Renal pelvis (tissue), 12 donors: ENCODE measurements at places on chromosomes 3 and 15. TPM values are rescaled to one million over a fixed set of nuclear protein-coding genes. Genes with fewer than 3 reads are reported as not detected.

DNA sequence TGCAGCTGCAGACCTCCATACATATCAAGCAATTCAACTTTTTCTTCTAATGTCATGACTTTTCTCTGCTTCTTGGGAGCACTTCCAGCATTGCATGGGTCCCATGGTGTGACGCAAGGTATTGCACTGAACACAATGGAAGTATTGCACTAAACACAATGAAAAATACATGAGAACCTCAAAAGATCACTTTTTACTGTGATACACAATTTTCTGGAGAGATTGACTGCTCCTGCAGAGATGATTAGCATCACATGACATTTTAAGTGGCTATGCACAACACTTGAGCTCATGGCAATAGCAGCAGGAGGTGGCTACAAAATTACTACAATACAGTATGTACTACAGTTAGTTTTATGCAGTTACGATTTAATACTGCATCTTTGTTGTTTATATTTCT is 113.5 kb upstream of the BHLHE40 start:
- no peak for DNase-seq

GRCh38 chr3:32056559-32057290 is 49.7 kb upstream of the GPD1L start:
- DNase-seq = no peak

The SPESP1 gene
- 6.0 TPM for polyA plus RNA-seq

DNA sequence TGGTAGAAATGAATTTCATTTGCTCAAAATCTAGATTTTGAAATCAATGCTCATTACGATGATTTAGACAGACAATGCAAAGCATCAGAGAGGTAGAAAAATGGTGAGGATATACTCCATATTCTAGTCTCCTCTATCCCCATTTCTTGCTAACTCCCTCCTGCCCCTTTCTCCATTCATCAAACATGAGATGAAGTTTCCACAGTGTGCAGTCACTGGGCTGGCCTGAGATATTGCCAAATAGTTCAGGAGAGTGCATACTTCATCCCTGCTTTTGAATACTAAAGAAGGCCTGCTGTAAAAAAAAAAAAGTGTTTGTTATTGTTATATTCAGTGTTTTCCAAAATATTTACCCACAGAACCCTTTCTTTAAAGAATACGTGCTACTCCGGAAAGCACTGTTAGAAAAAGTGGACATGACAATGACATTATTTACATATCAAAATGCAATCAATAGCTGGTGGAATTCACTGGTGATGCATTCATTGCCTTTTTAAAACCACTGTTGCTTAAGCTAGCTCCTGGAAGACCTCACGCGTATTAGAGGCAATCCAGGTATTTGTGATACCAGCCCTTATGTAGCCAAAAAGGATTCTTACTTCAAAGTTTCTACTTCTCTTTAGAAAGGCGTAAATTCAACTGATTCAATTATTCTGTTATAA is 247.6 kb upstream of the SOX2 start:
- no peak for DNase-seq

DNA sequence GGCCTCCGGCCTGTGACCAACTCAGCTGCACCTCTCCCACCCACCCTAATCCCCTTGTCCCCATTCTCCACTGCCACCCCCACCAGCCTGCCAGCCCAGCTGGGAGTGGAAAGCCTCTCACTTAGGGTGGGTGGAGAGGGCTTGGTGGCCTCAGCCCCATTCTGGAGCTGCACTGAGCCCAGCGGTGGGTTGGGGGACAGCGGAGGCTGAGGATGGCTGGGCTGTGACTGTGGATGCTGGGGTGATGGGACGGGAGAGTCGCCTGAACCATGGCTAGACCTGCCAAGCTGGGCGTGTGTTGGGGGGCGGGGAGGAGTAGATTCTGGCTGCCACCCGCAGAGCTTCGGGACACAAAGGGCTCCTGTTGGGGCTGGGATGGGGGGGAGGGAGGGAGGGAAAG is 1.8 kb downstream of the CLCN2 start:
- DNase-seq = no peak

DNA sequence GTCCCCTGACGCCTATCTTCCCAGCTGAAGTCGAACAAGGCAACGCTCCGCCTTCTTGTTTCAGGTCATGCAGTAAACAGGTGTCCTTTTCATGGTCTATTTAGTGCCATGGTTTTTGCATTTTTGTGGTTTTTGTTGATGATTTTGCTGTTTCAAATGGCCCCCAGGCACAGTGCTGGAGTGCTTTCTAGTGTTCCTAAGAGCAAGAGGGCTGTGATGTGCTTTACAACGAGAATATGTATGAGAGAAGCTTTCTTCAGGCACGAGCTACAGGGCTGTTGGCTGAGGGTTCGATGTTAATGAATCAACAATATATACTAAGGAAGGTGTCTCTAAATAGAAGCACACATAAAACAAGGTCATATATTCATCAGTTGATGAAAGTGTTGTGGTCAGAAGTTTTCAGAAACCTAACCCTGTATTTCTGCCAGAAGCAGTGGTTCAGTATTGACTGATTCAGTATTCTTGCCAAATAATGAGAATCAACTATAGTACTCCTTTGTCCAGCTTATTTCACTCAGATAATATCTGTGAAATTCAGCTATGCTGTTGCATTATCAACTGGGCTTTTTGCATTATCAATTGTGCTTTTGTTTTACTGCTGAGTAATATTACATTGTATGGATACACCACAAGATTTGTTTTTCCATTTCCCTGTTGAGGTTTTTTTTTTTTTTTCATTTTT is 18.5 kb downstream of the LIMD1 start:
- DNase-seq = no peak

DNA sequence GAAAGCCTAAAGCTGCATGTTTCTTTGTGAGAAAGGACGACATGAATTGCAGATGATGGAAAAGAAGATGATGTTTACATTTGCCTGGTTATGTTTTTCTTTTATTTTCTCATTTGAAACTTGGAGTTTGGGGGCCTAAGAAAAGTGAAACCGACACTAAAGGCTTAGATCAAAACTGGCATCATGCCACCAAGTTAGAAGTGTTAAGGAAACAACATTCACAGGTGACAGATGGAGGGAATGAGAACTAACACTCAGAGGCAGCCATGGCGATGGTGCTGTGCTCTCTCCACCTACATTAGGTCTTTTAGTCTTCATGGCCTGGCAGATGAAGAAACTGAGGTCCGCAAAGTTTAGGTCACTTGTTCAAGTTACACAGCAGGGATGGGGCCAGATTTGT is 923.6 kb downstream of the TUSC7 start:
- DNase-seq = no peak

DNA sequence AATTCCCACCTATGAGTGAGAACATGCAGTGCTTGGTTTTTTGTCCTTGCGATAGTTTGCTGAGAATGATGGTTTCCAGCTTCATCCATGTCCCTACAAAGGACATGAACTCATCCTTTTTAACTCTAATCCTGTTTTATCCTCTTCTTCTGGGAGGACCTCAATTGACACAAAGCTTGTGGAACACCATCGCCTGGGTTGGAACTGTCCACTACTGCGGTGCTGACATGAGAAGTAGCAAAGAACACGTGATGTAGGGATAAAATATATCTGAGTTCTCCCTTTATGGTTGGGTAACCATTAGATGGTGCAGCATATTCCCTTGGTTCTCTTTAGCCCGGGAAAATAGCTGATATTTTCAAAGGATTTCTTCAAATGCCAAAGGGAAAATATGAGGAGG is 105.3 kb upstream of the TOPAZ1 start:
- peak; percentile 31 for DNase-seq

DNA sequence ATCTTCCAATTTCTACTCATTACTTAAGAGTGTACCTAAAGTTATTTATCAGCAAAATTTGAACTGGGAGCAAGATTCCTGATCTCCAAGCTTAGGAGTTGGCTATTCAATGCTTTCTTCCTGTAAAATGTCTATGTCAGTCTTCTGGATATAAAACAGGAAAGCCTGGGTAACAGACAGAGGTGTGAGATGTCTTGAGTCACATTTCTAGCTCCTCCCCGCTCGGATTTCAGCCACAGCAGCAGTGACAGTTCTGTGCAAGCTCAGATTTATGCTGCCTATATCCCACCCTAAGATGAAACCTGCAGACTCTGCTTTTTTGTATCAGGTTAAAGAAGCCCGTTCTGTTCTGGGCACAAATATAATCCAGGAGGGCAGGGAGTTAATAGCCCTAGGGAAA is 2.1 kb upstream of the ARMC8 start:
- peak; percentile 15 for DNase-seq

DNA sequence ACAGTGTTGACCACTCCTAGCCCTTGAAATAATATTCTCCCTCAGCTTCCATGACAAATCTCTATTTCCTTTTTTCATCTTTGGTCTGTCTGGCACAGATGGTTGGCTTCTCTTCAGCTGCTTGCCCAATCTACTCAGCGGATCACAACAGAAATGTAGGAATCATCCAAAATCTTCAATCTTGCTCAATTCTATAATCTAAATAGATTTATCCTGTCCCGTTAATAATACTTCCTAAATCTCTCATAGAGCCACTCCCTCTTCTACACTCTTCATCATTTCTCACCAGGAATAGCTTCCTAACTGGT is 3.8 kb downstream of the PEAK1 start:
- DNase-seq = no peak

The EPHB3 gene
- 29.1 TPM for polyA plus RNA-seq

- no peak for DNase-seq
Measured at GRCh38 chr3:22236490-22237270, 485.7 kb upstream of the ZNF385D start.

DNA sequence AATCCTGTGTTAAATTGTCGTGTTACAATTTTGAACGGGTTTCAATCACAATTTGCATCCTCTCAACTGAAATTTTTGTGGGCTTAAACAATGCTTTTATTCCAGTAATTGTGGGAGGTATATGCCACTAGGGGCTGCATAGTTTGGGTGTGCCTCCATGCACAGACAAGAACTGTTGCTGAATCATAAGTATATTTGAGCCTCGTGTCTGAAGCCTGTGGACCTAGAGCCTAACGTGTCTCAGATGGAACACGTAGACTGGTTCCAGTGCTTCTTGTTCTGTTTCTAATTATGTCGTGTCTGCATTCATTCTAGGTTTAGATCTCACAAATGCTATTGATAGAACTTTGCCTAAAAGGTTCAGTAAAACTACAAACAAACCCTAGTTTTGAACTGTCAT is 363.4 kb downstream of the RBMS3 start:
- no peak for DNase-seq

DNA sequence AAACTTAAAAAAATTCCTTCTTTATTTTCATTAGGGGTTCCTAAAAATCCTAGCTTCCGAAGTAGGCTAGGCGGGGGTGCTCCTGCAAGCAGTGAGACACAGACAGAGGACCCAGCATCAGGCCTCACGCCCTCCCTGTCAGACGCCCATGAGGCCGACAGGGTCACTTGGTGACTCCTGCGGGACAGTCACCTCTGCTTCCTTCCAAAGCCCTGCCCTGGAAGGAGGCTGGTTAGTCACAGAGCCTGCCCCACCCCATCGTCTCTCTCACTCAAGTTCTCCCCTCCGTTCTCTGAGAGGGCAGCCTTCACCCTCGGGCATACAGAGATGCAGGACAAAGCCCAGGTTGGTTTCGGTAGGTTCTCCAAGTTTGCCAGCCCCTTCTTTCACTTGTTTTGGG is 38.6 kb downstream of the EHD4 start:
- no peak for DNase-seq

DNA sequence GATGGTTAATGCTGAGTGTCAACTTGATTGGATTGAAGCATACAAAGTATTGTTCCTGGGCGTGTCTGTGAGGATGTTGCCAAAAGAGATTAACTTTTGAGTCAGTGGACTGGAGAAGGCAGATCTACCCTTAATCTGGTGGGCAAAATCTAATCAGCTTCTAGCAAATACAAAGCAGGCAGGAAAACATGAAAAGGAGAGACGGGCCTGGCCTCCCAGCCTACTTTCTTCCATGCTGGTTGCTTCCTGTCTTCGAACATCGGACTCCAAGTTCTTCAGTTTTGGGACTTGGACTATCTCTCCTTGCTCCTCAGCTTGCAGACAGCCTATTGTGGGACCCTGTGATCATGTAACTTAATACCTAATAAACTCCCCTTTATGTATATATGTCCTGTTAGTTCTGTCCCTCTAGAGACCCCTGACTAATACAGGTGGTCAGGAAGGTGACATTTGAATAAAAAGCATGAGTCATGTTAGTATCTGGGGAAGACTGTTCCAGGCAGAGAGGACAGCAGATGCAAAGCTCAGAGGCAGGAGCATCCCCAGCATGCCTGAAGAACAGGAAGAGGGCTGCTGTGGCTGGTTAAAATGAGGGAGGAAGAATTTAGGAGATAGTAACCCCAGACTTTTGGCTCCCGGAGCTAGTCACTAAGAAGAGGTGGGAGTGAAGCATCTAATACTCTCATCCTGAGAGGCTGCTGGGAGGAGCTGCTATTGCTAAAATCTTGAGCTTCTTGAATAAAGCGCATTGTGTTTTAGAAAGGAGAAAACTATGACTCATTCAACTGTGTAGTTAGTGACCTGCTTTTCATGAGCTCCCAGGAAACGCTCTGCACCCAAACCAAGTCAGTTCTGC is 207.4 kb upstream of the HES1 start:
- DNase-seq = no peak

DNA sequence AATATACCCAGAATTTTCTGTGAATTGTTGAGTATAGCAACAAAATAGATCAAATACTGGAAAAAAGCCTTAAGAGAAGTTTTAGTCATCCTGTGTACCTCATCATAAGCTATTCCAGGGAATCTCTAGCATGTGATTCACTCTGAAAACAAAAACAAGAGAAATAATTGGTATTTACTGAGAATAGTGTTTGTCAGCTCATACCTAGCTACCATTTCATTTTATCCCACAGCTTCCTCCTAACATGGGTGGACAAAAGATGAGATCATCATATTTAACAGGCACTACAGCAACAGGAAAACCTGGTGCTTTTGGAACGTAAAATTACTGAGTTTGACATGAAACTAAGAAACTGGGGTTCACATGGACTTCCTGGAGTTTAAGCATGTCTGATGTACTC is 753.5 kb upstream of the NECTIN3 start:
- DNase-seq = no peak

DNA sequence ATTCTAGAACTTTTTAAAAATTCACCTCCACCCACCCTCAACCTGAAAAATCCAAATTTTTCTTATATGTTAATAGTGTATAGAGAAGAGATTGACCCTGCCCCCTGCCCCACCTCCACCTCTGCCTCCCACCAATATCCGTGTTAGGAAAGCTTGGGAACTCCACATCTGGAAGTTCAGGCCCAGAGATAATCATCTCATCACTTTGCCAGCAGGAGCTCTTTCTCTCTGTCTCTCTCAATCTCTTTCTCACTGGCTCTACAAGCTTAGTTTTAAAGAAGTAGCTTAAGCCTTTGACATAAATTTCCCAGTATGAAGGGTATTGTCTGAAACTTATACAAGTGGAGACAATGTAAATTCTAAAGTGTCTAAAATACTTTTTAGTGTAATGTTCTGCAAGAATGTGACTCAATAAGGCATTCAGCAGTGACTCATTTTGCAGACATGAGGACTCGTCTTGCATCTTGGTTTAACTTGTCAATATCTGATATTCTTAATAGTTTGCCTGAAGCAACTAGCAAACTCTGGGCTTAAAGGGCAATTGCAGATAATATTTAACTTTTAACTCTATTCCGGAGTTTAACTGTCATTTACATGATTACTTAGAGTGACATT is 299.8 kb upstream of the EPHA3 start:
- no peak for DNase-seq

The ZNF860 gene
- polyA plus RNA-seq = 3.0 TPM

The IL17RB gene
- polyA plus RNA-seq = 16.2 TPM

- no peak for DNase-seq
Measured at GRCh38 chr3:9224490-9224889, 25.0 kb downstream of the SRGAP3 start.

- DNase-seq = no peak
Measured at GRCh38 chr3:54322354-54322753, 200.0 kb downstream of the CACNA2D3 start.
